ENCODE measurements at places on chromosomes 5 and 9. TPM values are rescaled to one million over a fixed set of nuclear protein-coding genes. Genes with fewer than 3 reads are reported as not detected.

DNA sequence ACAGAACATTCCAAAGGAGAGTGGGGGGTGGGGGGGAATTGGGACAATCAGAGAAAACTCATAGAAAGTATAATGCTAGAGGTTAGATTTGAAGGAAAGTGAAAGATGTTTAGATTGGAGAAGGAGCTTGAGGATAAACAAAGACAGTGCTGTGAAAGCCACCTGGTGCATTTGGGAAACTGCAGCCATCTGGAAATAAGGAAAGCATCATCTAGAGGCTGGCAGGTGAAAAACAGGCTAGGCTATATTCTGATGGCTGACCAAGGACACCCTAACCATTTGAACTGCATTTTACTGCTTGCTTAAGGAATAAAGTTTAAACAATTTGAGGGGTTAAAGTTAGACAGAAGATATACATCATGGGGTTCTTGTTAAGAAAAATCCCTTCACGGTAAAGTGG, 296.4 kb downstream of the CETN3 start:
- no peak for ATAC-seq

DNA sequence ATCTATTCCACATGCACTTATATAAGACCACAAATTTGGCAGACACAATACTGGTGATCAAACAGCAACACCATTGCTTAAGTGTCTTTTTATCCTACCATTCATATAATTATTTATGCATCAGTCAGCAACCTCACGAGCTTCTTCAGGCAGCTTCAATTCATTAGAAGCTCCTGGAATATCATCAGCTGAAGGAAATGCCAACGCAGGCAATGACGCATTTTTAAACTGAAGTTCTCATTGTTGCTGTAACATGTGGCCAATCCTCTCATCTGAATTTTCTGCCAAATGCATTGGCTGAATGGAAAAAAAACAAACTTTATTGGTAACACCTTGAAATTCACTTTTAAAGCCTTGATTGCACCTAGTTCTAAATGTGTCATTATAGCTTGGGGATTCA, 376.4 kb upstream of the RGMB start:
- no peak for ATAC-seq

DNA sequence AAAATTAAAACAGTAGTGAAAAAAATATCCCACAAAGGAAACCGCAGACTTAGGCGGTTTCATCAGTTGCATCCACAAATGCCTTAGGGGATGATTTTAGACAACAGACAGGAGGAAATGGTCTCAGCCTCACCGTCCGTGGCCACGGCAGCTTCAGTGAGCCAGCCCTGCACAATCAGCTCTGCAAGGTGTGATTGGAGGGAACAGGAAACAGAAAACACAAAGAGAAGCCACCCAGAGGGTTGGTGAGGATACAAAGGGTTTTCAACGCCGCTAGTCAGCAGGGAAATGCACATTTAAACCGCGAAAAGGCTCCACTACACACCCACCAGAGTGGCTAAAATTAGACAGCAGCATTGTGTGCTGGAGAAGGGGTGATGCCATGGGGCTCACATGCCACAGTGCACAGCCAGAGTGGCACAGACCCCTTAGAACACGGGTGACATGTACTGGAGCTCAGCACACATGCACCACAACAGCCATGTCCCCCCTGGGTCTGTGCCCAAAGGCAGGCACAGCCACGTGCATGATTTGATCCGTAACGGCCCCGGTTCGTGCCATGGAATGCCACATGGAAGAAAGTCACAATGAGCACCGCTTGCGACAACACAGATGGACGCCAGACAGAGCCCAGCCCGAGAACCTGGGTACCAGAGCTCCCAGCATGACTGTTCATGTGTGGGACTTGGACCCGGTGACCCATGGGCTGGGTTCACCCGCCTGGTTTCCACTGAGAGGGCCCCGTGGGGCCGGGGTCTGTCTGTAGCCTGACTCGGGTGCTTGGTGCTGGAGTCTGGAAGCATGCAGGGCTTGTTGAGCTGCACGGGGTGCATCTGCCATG, 18.3 kb upstream of the TERT start:
- ATAC-seq: no peak

Gene CRHBP
- 0.43 TPM for total RNA-seq

Gene TSLP
- 0.69 TPM for total RNA-seq

Gene SPAAR
- not detected for total RNA-seq

DNA sequence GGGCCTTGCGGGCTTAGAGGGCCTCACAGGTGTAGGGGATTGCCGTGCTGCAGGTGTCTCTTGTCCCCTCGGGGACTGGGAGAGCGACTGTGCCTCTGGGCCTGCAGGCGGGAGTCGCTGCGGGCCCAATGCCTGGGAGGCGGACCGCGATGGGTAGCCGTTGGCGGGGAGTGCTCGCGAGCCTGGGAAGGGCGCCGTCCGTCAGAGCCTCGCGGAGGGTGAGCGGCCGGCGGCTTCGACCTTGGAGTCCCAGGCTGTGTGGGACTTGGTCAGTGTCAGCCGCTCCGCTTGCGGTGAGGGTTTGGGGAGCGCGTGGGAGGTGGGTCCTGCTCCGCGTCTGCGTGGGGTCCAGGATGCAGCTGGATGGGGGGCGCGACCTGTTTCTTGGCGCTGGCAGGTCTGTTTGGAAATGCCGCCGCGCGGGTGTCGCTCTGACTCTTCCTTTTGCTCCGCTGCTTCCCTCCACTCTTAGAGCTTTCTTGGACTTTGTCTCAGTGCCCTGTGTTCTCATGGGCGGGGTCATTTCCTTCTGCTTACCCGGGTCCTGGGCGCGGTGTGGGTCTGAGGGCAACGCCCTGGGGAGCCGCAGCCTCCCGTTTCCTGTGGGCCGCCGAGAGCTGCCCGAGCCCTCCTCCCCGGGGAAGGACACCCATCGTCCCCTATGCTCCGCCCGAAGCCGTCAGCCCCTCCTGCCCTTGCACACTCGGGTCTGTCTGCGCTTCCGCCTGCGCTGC, 88.9 kb upstream of the CACNA1B start:
- ATAC-seq: no peak

- ATAC-seq: peak; percentile 28
These were observed 732 bp downstream of the GBGT1 start for GRCh38 chr9:133162861-133163503.

- ATAC-seq: peak; percentile 7
These were observed 53.9 kb downstream of the ZNF366 start for GRCh38 chr5:72453246-72453775.

Measured in motor neuron (in vitro differentiated cells).